WTC11 (cell line): ENCODE measurements at places on chromosomes 5 and 9. TPM values are rescaled to one million over a fixed set of nuclear protein-coding genes. Genes with fewer than 3 reads are reported as not detected.

DNA sequence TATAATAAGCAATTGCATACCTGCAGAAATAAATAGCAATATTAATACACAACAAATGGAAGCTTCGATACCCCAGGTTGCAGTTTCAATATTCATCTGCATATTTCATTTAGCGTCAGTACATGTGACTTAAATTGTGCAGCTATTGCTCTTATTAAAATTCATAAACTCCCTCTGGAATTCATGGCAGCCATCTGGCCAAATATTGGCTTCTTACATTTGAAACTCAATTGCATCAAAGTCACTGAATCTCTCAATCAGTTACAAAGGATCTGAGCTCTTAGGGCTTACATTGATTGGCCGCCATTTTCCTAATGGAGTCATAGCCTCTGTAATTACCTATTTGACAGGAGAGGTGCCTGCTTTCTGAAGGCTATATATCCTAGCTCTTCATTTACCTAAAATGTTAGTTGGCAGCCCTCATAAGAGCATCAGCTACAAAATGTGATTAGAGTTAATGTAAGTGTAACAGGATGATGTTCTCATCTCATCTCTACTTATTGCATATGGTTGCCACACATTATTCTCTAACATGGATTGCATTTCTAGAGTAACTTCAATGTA lies 453.5 kb downstream of the CAAP1 start:
- no peak for DNase-seq

GRCh38 chr9:121336665-121337064 lies 33.4 kb downstream of the STOM start:
- no peak for DNase-seq

The IL13 gene
- not detected in 3 replicates for total RNA-seq

DNA sequence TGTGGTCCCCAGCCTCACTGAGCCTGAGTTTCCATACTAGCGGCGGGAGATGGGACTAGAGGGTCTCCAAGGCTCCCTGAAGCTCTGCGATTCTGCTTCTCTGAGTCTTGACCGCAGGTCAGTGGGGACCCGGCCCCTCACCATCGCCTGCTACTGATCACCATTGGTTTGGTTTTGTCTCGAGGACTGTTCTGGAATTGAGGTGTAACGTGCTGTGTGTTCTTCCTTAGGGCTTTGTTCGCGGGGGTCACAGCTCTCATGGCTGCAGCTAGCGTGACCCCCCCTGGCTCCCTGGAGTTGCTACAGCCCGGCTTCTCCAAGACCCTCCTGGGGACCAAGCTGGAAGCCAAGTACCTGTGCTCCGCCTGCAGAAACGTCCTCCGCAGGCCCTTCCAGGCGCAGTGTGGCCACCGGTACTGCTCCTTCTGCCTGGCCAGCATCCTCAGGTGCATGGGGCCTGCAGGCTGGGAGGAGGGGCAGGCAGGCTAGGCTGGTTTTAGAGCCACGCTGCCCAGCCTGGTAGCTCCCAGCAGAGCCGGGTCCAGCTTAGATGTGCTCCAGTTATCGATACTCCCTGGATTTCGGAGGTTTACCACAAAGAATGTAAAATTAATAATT lies 12.3 kb downstream of the TRAF2 start:
- DNase-seq = no peak

DNA sequence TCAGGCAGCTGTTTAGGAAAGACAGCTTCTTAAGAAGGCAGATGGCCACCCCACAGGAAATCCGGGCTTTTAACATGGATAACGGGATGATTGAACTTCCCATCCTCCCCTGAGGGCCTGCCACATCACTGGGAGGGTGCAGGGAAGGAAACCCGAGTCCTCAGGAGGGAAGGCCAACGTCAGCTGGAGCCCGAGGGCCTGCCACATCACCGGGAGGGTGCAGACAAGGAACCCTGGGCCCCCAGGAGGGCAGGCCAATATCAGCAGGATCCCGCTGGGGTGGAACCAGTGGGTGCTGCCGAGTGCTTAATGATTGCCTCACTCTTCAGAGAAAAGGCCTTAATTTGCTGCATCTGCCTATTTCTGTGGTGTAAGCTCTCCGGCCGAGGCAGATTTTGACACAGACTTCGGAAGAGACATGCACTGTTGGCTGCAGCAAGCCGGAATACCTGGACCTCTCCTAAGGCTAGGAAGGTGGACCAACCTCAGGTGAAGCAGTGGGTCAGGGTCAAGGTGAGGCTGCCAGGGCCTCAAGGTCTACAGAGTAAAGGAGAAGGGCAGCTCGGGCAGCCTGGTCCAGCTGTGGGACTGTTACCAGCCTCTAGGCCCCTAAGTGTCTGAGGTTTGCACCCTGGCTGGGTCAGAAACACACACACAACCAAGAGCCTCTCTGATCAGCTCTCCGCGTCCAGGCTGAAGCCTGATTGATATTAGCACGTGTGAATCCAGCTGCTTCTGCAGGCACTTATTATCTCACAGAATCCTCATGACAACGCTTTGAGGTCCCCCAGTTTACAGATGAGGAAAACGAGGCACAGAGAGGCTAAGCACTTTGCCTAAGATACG lies 14.8 kb upstream of the COL5A1 start:
- peak; percentile 6 for DNase-seq

GRCh38 chr5:76765249-76765648 lies 49.3 kb downstream of the F2R start:
- no peak for DNase-seq

- no peak for DNase-seq
Observed at GRCh38 chr5:158461240-158461854, 602.4 kb upstream of the CLINT1 start.

DNA sequence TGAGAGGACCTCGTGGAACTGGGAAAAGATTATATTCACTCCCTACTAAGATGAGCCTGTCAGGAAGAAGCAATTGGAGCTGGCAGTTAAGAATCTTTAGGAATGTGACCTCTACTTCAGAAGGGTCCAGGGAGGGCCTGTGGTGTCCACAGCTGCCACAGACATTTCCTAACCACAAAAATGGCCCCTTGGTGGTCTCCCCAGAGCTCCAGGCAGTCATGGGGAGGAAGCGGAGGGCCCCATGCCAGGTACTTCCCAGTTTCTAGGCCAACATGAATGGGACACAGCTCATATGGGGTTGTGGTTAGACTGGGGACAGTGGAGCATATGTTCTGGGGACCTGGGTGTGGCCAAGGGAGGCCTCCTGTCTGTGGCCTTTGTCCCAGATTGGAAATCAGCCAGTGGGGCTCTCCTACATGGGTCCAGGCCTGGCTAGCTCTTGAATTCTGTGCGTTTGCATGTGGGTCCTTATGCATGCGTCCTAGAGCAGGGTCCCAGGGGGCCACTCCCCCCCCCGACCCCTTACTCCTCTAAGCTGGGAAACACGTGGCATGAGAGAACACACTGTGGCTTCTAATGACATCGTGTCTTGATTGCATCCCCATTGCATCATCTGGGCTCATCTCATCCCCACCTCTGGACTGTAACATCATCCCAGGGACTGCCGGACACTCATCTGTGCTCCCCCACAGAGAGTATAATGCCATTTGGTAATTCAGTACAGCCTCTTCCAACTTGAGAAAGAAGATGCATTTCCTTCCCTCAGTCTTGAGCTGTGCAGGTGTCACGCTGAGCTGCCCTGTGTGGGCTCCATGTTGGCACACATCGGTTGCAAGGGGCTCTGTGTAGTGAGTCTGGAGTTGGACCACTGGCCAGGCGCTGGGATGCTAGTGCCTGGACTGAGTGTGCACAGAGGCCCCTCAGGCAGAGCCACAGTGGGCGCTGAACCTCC lies 31.3 kb downstream of the IRF1 start:
- DNase-seq = no peak

The GCNT4 gene
- total RNA-seq = 0.71 to 1.8 TPM (median 0.80 TPM) in 3 replicates

DNA sequence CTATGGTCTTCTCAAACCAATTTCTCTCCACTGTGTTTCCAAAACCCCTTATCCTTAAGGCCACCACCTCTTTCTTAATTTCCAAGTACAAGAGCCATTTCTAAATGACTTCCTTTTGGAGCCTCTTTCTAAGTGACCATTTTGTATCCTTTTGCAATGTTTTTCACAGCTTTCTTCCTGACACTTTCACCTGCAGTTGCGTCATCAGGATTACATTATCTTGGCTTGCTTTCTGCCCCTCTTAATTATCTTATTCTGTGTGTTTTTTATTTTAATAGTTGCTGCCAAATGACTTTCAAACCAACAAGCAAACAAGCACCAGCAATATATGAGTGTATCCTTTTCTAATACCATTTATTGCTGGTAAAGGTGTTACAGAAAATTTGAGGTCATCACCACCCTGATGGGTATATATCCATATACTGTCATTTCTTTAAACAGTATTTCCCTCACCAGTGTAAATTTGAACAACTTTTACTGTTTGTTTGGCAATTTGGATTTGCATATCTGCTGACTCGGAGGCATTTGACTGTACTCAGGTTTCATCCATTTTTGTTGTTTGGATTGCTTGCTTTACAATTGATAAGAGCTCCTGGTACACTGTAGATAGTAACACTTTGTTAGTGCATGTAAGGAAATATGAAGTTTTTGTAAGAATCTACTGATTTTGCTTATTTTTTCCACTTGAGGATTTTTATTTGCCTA lies 5.4 kb upstream of the ANXA1 start:
- no peak for DNase-seq

The HK3 gene
- 0.17 to 0.18 TPM in 2 of 3 replicates, not detected in the other for total RNA-seq

DNA sequence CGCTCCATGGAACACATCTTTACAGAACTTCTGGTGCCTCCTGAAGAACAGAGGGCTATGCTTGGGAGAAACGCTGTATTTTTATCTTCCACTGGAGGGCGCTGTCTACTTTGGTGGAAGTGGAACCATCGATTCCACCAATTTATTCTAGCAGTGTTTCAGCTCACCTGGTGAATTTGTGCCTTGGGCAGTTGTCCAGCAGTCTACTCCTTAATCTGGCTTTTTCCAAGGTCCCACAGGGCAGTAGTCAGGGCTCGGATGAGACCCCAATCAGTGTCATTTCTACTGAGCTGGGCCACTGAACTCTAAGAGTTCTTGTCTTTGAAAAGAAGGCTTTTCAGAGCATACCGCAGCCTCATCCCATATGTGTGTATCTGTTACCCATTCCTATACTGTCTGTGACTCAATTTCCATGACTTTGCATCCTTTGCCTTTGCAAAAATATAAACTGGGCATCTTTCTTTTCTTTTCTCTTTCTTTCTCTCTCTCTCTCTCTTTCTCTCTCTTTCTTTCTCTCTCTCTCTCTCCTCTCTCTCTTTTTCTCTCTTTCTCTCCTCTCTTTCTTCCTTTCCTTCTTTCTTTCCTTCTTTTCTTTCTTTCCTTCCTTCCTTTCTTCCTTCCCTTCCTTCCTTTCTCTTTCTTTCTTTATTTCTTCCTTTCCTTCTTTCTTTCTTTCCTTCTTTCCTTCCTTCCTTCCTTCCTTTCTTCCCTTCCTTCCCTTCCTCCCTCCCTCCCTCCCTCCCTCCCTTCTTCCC lies 138.4 kb upstream of the ZNF618 start:
- DNase-seq = peak; percentile 70

The SHISAL2B gene
- total RNA-seq = 11.1 to 15.2 TPM (median 14.8 TPM) in 3 replicates

The ARSI gene
- total RNA-seq = 5.9 to 6.9 TPM (median 6.6 TPM) in 3 replicates

The IRX1 gene
- 14.1 to 21.0 TPM (median 14.8 TPM) in 3 replicates for total RNA-seq

The BRD9 gene
- 50.5 to 55.6 TPM (median 50.9 TPM) in 3 replicates for total RNA-seq
